ENCODE measurements at places on chromosomes 12 and 14.

DNA sequence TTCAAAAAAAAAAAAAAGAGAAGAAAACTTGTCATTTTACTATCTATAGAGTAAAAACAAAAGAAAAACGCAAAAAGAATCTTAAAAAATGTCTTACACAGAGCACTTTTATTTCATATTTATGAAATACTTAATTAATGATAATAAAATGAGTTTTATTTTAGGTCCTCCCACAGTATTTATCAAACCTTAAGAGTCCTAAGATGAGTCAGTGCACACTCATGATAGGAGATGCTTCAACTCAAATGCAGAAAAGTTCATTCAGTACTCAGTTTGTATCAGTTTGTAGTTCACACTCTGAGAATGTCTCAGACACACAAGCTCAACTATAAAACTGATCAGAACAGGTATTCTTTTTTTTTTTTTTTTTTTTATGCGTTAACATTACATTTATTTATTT lies 41.7 kb downstream of the TRIM9 start:
- DNase-seq, result no peak

- DNase-seq, result no peak
Measured at GRCh38 chr12:15971211-15971610, 60.1 kb downstream of the DERA start.

- no peak for DNase-seq
Measured at GRCh38 chr12:119673634-119674033, 5.7 kb downstream of the PRKAB1 start.

DNA sequence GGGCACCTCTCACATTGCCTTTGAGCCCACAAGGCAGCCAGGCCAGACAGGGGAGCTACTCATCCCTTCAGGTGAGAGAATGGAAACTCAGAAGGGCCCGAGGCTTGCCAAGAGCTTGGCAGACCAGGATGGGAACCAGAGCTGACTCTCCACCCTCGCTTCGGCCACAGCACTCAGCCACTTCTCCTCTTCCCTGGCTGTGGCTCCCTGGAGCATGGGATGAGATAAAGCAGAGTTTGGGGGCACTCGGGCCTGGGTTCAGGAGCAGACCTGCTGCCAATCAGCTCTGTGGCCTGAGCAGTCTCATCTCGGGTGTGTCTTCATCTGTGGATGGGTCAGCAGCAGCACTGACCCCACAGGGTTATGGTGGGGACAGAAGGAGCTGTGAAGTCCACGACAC lies 20.0 kb upstream of the CCDC85C start:
- DNase-seq, result no peak

DNA sequence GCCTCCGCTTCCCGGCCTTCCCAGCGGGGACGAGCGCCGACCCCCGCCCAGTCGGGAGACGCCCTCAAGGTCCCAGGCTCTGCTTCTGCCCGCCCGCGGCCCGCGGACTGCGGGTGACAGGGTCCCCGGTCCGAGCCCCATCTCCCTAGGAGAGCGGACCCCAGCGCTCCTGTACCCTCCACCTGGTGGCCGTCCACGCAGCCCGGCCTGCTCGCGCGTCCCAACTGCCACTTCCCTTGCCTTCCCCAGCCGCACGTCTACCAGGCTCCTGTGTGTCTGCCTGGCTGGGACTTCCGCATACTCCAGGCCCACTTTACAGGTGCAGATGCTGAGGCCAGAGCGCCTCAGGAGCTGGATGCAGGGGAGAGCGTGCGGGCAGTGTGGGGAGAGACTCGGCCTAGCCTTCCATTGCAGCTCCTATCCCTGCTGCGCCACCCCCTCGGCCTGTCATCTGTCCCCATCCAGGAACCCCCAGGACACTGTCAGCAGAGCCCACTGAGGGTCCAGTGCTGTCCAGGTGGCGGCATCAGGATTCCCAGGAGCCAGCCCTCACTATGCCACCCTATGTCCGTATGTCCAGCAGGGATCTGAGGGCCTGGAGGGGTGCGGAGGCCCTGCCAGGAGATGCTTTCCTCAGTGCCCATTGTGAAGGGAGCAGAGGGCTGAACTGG lies 8.0 kb upstream of the ANKRD9 start:
- DNase-seq, result peak; percentile 63

- no peak for DNase-seq
Measured at GRCh38 chr12:109542014-109542413, 31.3 kb downstream of the MMAB start.

GRCh38 chr12:13205809-13206559 lies 9.5 kb downstream of the EMP1 start:
- DNase-seq, result no peak

GRCh38 chr12:96402061-96402460 lies 1.8 kb upstream of the CDK17 start:
- DNase-seq, result no peak

- DNase-seq, result no peak
Measured at GRCh38 chr12:25617991-25618390, 64.9 kb upstream of the LMNTD1 start.

- no peak for DNase-seq
Measured at GRCh38 chr12:88630561-88630960, 50.3 kb upstream of the KITLG start.

GRCh38 chr12:99450036-99450630 lies 197.4 kb upstream of the GARIN6 start:
- no peak for DNase-seq

DNA sequence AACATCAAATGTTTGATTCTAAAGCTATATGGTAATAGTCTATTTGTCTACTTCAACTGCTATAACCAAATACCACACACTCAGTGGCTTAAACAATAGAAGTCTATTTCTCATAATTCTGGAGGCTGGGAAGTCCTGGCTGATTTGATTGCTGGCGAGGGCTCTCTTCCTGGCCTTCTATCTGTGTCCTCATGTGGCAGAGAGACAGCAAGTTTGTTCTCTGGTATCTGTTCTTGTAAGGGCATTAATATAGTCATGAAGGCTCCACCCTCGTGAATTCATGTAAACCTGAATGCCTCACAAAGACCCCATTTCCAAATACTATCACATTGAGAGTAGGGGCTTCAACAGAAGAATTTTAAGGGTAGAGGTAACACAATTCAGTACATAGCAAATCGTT lies 34.1 kb downstream of the TRMT5 start:
- no peak for DNase-seq

DNA sequence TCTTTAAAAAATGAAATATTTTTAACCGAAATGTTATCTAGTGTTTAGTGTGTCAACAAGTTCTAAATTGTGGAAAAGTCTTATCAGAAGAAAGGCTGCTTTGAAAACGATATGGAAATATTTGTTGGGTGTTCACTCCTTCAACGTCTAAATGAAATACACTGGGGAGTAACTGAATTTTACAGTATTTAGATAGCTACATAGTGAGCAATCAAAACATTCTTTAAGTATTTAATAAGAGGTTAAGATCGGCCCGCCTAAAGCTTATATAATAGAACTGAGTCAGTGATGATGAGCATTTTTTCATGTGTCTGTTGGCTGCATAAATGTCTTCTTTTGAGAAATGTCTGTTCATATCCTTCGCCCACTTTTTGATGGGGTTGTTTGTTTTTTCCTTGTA lies 228.3 kb downstream of the RAD51B start:
- DNase-seq, result no peak

DNA sequence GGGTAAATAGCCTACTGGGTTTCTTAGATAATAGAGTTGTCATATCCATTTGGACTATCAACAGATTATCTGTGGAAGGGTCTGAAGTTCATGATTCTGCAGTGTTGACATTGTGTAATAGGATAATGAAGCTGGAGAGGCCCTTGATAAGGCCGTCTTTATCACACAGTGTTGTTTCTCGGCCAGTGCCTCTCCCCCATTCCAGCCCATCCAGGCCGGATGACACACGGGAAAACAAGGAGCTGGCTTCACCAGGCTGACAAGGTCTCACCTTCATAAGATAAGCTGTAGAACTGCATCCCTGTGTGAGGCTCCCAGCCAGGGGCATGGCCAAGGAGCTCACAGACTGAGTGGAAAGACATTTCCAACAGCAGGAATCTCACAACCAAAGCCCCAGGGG lies 8.7 kb upstream of the EML1 start:
- DNase-seq, result no peak

DNA sequence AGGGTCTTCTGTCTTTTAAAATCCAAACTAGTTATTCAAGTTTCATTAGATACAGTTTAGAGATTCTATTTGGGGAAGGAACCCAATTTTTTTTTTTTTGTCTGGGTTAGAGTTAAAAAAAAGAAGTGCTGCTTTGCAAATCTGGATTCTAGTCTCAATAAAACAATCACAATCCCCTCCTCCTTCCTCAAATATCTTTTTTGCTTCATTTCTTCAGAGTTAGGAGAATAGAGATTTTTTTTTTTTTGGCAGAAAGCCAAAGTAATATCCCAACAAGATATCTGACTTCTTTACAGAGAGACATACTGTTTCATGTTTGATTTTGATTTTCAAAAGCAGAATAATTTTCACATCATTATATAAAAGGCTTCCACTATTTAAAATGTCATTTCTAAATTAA lies 201.9 kb downstream of the FOXN3 start:
- no peak for DNase-seq

DNA sequence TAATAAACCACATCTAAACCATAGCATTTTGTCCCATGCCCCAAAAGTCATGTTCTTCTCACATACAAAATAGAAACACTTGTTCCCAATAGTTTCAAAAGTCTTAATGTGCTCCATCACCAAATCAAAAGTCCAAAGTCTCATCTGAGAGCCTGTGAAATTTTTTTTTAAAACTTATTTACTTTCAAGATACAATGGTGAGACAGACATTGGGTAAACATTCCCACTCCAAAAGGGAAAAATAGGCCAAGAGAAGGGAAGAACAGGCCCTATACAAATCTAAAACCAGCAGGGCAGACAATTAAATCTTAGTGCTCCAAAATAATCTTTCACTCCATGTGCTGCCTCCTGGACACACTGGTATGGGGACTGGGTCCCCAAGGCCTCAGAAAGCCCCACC lies 84.4 kb upstream of the AMIGO2 start:
- DNase-seq, result no peak

DNA sequence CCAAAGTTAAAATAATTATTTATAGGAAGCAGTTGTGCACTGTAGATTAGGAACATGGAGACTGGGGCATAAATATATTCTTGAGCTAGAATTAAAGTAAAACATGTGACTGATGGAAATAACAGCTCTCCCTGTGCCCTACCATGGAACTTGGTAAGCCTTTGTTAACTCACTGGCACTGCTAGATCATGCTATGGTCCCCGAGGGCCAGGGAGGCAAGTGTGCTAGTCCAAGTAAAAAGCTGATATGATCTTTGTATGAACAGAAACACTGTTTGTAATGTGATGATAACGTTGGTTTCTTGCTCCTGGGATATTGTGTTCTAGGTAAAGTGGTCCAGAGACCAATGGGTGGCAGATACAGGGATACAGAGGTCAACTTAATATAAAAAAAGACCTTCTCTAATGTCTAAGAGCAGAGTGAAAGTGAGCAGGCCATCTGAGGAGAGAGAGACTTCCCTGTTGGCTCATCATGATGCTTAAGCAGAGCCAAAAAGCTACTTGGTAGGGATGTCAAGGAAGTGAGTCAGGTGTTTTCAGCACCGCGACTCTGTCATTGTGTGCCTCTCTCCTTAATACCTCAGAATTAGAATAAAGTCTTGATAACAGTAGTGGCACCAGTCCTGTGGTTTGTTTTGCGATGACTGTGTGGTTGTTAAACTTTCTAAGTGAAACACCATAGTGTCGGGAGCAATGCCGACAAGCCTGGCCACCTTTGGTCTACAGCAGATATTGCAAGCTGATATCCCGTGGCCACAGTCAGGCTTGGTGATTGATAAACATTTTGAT lies 27.6 kb downstream of the BICD1 start:
- no peak for DNase-seq

DNA sequence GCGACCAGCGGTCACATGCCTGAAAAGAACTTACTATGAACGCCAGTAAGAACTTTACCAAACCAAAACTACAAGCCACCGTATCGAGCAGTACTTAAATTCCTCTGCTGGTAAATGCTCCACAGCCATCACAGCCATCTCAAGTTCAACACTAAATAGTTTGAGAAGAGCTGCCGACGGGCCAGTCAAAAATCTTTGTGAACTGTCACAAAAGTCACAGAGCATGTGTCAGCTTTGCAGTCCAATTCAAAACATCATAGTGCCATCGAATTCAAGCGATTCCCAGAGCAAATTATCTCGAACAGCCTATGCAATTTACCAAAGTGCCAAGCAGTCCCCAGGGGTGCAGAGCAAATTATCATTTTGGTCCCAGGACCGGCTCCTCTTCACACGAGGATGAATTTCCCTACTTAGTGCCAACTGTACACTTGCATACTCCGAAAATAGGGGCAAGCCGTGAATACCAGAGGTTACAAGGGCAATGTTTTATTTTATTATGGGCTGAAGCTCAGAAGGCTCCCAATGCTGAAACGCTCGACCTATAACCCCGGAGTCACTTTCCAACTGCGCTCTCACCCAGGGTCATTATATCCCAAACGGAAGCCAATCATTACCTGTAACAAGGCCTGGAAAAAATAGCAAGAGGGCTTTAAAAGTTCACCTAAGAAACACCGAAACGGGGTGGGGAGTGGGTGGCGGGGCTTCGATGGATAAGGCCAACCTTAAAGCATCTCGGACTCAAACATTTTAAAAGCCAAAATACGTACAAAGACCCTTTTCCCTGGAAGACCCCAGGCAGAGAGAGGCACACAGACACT lies 1.1 kb downstream of the LRP6 start:
- DNase-seq, result no peak

- no peak for DNase-seq
Measured at GRCh38 chr14:61872452-61872851, 110.2 kb downstream of the SNAPC1 start.

DNA sequence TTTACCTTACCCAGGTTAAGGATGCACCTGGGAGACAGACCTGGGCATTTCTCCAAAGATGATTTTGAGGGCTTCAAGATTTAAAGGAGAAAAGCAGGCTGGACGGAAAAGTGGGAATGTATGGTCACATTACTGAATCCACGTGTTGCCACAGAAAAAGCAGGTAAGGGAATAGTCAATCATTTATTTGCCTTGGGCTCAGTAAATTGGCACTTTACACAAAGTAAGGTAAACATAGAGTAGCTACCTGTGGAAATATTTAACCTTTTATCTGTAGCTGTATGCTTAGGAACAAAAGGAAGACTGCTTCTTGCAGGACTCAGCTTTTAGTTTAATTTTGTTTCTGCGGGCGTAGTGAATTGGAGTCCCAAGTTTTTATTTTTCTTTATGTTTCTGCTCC lies 153.3 kb downstream of the SLCO1B3 start:
- DNase-seq, result no peak

GRCh38 chr12:42162965-42163364 lies 18.3 kb upstream of the GXYLT1 start:
- DNase-seq, result no peak

All from 8988T (cell line).